ENCODE measurements at places on chromosomes 5 and 9.

DNA sequence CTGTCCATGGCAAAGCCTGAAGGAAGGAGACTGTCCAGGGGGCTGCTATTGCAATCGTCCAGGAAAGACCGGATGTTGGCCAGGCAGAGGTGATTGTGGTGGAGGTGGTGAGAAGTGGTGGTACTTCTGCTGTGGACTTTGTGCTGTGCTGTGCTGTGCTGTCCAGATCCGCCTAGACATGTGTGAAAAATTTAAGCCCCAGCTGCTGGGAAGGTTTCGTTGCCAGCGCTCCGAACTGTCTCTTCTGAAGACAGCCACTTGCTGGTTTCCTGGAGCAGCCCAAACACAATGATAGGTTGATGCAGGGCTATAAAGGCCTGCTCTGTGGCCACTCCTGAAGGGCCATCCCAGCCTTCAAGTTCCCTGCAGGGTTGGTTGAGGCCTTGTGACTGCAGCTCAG, 223.0 kb upstream of the MPDZ start:
- DNase-seq: no peak

DNA sequence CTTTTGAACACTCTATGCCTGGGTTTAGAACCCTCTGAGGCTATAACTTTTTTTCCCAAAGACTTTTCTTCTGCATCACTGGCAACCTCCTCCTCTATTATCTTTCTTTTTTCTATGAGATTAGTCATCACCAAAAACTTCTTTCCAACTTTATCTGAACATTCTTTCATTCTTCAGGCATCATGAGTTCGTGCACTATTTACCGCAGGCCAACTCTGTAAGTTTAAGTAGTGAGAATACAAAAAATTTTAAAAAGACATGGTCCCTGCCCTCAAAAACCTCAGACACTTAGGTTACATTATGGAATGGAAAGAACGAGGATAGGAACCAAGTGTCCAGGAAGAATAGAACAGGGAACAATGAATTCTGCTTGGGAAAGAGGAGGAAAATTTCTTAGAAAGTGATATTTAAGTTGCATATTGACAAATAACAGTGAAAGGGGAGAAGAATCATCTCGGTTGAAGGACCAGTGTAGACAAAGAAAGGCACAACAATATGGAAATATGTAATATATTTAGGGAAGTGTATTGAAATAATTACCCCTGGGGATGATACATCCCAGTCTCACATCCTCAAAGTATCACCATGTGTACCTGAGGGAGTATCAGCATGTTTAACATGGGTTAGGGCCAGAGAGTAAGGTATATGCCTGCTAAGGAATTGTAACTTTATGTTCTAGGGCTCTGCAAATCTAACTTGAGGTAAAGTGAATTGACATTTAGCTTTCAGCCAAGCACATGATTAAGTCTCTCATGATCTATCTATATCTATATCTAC, 196.5 kb upstream of the NREP start:
- DNase-seq: no peak

- peak; percentile 51 for DNase-seq
These were observed 16.3 kb downstream of the CARD19 start for GRCh38 chr9:93112116-93112863.

DNA sequence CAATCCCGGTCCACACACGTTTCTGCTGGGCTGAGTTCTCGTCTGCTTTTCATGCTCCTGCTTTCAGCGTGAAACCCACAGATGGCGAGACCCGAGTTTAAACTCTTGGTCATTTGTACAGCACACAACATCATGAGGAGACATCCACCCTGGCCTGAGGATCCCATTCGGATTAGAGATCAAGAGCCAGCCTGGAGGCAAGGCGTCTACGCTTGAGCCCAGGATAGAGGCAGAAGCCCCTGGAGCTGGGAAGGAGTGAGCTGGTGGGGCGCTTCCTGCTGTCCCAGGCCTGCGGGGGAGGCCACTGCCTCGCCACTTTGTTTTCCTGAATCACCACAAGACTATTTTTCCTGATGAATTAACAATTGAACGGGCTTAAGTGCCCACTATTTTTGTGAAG, 281.9 kb upstream of the IRX4 start:
- DNase-seq: no peak

- no peak for DNase-seq
These were observed 599.3 kb upstream of the SGCD start for GRCh38 chr5:155727512-155728145.

DNA sequence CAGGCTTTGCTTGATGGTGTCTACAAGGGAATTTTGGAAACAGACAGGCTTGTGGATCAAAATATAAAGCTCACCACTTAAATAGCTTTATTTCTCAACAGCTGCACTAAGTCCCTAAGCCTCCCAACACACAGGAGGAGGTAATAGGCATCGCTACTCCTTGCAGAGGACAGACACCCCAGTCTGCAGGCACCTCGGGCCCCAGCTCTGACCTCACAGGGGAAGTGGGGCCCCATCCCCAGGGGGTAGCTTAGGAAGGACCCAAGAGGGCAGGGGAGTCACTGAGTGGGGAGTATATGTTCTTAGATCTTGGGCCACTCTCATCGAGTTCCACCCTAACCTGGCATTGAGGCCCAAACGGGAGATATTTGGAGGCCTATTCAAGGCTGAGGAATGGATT, 66.7 kb upstream of the XPA start:
- no peak for DNase-seq

DNA sequence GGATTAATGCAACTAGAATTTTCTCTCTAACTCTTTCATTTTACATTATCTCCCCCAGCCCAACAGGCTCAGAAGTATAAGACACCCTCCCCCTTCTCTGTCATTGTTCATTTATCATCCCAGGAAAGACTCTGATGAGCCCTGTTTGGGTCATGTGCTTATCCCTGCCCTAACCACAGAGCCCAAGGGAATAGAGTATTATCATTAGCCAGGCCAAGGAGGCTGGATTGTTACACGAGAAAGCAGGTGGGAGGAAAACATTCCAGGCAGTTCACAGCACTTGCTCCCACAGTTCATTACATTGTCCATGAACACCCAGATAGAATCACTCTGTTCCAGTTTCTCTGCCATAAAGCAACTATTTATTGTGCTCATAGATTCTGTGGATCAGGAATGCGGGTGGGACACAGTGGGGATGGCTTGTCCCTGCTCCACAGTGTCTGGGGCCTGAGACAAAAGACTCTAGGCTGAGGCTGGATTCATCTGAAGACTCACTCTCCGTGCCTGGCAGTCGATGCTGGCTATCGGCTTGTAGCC, 59.5 kb upstream of the TMEM215 start:
- DNase-seq: no peak

- DNase-seq: no peak
These were observed 67.8 kb downstream of the EBF1 start for GRCh38 chr5:159031915-159032314.

GRCh38 chr9:122420315-122420714, 49.5 kb downstream of the PTGS1 start:
- DNase-seq: no peak

DNA sequence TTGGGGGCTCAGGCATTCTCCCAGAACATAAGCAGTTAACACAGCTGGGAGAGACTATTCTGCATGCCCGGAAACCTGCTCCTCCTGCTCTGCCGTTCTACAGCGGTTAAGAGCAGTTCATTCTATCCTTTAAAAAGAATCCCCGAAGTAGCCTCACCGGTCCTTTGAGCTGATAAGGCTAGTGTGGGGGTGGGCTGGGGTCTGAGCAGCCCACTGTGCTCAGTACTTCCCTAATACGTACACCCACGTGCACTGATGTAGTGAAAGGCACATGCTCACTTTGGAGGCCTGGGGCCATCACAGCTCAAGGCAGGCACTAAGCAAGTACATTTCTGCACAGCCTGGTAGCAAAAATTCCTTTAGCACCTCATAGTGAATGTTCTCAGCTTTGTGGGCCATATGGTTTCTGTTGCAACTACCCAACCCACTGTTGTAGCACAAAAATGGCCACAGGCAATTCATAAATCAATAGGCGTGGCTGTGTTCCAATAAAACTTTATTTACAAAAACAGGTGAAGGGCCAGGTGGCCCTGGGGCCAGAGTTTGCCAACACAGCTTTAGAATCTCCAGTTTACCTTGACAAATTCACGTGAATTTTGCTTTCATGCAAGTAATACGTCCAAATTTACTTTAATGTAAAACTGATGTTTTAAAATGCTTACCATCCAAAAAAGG, 136.4 kb downstream of the ZNF354C start:
- no peak for DNase-seq

- no peak for DNase-seq
These were observed 447.9 kb upstream of the SGCD start for GRCh38 chr5:155878991-155879575.

DNA sequence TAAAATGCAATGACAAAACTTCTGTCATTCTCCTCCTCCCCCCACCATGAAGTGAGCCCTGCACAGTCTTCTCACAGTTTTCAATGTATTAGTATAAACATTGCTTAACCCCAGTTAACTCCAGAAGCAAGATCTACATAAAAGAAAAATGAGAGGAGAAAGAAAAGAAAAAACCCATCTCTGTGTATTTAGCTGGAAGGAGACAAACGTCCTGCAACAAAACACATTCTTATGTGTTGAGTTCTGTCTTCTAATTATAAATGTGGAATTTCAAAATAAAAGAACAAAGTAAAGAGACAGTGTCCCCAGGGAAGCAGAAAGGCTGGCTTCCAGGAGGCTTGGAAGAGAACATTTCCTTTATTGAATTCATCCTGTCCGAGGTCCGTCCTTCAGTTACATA, 491.9 kb upstream of the TUSC1 start:
- no peak for DNase-seq

DNA sequence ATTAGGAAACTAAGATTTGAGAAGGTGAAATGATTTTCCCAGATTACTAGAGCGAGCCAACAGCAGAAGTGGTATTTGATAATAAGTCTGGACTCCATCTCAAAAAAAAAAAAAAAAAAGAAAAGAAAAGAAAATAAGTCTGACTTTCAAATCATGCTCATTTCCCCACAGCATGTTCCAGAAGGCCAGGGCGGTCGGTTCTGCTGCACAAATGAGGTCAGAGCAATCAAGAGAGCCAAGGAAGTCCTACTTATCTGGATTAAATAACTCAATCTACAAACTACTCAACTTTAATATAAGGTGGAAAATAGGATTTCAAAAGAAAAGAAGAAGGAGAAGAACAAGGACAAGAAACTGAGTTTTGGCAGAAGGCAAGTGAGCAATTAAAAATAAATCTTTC, 130.4 kb upstream of the RASA1 start:
- peak; percentile 78 for DNase-seq

- no peak for DNase-seq
These were observed 31.8 kb upstream of the FOXB2 start for GRCh38 chr9:76987594-76988200.

DNA sequence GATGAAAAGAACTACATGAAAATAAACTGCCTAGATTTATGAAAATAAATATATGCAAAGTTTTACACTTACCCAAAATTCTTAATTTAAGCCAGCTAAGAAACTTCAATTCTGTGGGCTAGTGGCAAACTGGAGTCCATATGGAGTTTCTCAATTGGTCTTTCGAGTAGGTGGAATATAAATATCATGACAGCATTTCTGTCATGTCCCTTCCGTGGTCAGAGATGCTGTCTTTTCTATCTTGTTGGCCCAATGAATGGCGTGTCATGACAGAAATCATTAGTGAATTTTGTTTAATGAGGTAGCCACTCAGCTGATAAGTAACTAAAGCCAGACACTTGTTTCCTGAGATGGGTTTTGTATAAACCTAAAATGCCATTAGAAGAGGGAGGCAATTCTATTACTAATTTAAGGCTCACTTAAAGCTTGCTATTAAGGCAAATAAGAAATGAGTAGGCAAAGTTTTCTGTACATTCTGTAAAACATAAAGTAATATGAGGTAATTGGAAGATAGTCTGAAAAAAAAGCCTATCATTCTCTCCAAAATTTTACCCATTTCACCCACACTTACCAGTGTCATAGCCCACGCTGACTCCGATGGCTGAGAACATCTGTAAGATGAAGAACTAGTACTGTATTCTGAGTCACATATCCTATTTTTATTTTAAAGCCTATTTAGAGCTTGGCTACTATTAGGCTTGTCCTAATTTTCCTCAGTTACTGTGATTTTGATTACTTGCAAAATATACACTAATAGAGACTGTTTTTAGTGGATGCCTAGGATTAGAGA, 419.3 kb upstream of the MEF2C start:
- no peak for DNase-seq

DNA sequence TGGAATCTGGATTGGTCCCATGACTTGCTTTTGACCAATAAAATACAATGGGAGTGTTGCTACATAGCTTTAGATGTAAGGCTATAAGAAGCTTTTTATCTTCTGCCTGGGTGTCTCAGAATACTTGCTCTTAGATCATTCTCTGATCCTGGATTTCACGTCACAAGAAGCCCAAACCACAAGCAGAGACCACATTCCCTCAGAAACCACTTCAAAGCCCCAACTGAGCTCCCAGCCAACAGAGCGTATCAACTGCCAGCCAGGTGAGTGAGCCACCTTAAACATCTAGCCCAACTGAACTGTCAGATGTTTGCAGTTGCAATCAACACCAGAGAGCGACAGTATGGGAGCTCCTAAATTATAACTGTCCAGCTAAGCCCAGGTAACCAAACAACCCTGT, 687.1 kb downstream of the TLE1 start:
- DNase-seq: no peak

DNA sequence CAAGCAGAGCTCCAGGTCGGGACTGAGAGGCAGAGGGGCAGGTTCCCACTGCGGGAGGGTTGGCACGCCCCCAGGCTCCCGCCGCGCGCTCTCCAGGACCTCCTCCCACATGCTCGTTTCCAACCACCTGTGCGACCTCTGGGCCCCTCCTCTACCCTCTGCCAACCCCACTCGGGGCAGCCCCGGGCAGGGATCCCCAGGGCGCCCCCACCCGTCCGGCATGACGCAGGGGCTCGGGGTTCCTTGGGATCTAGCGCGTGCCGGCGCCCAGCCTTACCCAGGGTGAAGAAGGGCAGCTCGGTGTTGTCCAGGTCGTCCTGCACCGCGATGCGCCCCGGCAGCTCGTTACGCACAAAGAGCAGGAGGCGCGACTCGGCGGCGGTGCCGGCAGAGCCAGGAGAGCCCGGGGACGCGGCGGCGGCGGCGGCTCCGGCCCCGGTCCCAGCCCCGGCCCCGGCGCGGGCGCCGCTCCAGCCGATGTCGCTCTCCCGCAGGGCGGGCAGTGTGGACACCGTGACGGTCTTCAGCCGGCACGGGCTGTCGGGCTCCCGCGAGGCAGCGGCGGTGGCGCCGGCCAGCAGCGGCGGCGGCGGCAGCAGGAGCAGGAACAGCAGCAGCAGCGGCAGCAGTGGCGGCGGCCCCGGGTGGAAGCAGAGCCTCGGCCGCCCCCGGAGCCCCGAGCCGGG, 494 bp downstream of the ASTN2 start:
- DNase-seq: peak; percentile 81

GRCh38 chr5:171492781-171493180, 73.3 kb downstream of the FGF18 start:
- DNase-seq: no peak

All from aorta (tissue), 5 donors.